ENCODE measurements at places on chromosomes 13 and 19. TPM values are rescaled to one million over a fixed set of nuclear protein-coding genes. Genes with fewer than 3 reads are reported as not detected.

DNA sequence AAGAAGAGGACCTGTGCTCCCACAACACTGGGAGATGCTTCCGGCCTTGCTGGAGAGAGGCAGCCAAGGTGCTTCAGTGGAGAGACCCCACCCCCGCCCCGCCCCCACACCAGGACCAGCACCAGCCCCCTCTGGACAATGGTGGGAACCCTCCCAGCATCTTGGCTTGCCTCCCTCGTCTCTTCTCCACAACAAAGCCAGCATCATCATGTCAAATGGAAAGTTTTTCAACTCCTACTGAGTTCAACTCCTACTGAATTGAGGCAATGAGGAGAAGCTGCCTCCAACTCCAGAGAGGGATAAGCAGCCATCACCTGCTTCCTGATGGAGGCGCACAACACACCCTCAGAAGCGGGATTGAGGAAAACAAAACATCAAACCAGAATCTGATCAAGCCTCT, 12.8 kb downstream of the DEDD2 start:
- peaks cover 41% of the 10 kb centered on the region for H3K36me3 ChIP-seq
- no peak overlapping the region for H3K4me3 ChIP-seq
- no peaks in the 10 kb centered on the region for H3K27me3 ChIP-seq
- no peak for DNase-seq
- H3K27ac ChIP-seq: no peak overlapping the region

DNA sequence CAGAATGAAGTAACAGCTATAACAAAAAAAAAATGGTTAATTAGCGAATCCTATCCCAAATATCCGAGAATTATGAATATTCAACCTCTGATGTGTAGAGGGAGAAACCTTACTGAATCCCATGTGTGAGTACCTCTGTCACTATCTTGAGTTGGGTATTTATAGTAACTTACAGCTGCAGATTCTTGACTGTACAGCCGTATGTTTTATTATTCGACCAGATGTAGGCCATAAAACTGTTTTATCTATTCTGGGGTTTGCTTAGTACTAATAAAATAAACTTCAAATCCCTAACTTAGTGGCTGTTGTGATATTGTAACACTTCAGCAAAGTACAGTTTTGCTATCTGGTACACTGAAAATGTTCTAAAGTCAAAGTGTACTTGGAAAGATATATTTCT, 120.0 kb downstream of the EFNB2 start:
- DNase-seq: no peak
- H3K36me3 ChIP-seq: no peaks in the 10 kb centered on the region
- no peak overlapping the region for H3K27ac ChIP-seq
- no peaks in the 10 kb centered on the region for H3K27me3 ChIP-seq
- no peak overlapping the region for H3K4me3 ChIP-seq

GRCh38 chr13:97440598-97441170, 6.7 kb downstream of the RAP2A start:
- peaks cover 16% of the 10 kb centered on the region for H3K4me1 ChIP-seq
- no peaks in the 10 kb centered on the region for H3K36me3 ChIP-seq
- DNase-seq: no peak
- no peaks in the 10 kb centered on the region for H3K27me3 ChIP-seq

SPIB gene
- total RNA-seq: not detected

SPPL2B gene
- 47.4 TPM for total RNA-seq

MEGF8 gene
- total RNA-seq: 5.9 TPM
